ENCODE measurements at places on chromosomes 5 and 9.
A peak's percentile ranks its signal among the peaks of the same experiment; 100 is the strongest.

GRCh38 chr9:99437145-99437544 is 215.1 kb downstream of the SEC61B start:
- DNase-seq: no peak

GRCh38 chr5:14469551-14470377 is 111.8 kb upstream of the OTULINL start:
- no peak for DNase-seq

DNA sequence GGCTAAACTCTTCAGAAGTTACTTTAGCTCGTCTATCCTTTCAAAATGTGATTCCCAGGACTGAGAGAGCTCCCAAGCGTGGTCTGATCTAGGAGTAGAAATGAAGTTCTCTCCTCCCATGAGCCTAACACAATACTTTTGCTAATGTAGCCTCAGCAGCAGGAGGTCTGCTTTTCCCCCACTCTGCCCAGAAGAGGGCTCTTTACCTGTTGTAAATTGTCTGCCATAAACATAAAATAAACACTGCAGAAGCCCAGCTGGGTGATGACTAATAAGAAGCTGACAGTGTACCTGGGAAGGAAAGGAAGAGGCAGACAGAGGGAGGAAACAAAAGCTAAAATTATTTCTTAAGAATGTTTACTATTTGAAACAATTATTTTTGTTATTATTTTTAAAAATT is 15.4 kb downstream of the SLC36A3 start:
- no peak for DNase-seq

GRCh38 chr9:8917956-8918739 is 1118.6 kb upstream of the DMAC1 start:
- no peak for DNase-seq

GRCh38 chr5:140041492-140042392 is 1.4 kb downstream of the NRG2 start:
- DNase-seq: no peak

- no peak for DNase-seq
Observed at GRCh38 chr9:37410354-37410861, 12.1 kb upstream of the GRHPR start.

GRCh38 chr9:137317021-137317717 is 15.1 kb upstream of the NRARP start:
- no peak for DNase-seq

- DNase-seq: no peak
Observed at GRCh38 chr5:76500633-76501393, 97.7 kb downstream of the IQGAP2 start.

GRCh38 chr5:61334868-61335615 is 3.0 kb downstream of the ZSWIM6 start:
- DNase-seq: no peak

DNA sequence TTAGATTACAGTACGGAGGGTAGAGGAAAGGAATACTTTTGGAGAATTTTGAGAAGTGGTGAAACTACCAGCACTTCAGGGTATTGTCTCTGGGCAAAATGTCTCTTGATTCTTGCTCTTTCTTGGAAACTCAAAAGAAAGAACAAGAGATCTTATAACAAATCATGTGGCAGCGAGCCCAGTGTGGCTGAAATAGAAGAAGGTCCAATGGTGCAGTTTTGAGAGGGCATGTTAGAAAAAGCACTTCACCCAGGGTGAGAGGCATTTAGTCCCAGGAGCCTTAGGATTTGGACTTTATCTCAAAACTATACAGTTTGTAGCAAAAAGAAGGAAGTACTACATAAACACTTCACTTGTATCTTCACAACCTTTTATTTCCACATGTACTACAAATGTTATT is 39.4 kb downstream of the NNT start:
- DNase-seq: no peak

- no peak for DNase-seq
Observed at GRCh38 chr5:150209099-150209635, 19.3 kb downstream of the SLC6A7 start.

GRCh38 chr9:96487949-96488348 is 38.0 kb downstream of the HABP4 start:
- no peak for DNase-seq

GRCh38 chr5:5419291-5420210 is 2.9 kb upstream of the ICE1 start:
- DNase-seq: no peak

GRCh38 chr9:135248111-135248510 is 160.6 kb downstream of the OLFM1 start:
- no peak for DNase-seq

DNA sequence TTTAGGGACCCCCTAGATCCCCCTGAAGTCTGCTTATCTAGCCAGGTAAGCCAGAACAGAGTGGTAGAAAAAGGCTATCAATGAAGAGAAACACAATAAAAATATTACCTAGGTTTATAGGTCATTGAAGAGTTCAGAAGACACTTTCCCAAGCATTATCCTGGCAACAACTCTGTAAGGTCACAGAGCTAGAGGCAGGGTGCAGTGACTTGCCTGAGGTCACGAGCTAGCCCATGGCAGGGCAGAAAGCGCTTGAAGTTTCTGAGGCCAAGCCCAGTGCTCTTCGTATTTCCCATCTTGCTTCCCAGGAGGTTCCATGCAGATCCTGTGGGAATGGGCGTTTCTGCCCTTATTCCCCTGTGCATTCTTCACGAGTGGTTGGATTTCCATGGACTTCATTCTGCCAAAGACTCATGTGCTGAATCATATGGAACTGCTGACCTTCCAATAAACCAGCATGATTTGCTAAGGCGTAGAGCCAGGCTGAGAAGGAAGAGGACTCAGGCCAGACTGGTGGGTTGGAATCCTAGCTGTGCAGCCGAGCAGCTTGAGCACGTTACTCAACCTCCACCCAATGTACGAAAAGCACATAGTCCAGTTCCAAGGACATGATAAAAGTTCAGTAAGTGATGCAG is 22.1 kb downstream of the TRMO start:
- no peak for DNase-seq

- DNase-seq: peak; percentile 8
Observed at GRCh38 chr5:74579215-74579614, 61.3 kb downstream of the ENC1 start.

DNA sequence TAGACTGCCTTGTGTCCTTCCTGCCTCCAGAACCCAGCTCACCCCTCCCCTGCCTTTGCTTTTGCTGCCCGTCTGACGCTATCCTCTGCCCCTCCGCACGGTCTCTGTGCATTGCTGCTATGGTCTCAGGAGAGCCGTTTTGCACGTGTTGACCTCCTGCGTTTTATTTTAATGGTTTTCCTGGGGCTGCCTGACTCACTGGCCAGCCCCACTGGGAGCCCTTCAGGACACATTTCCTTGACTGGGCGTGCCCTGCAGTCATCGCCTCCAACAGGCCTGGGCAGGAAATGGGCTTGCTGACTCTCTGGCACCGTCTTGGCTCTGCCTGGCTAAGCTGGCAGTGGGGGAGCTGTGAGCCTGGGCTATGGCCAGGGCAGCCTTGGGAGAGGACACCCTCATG is 17.9 kb upstream of the ASS1 start:
- no peak for DNase-seq

GRCh38 chr9:112166176-112167140 is 8.6 kb downstream of the SUSD1 start:
- DNase-seq: no peak

DNA sequence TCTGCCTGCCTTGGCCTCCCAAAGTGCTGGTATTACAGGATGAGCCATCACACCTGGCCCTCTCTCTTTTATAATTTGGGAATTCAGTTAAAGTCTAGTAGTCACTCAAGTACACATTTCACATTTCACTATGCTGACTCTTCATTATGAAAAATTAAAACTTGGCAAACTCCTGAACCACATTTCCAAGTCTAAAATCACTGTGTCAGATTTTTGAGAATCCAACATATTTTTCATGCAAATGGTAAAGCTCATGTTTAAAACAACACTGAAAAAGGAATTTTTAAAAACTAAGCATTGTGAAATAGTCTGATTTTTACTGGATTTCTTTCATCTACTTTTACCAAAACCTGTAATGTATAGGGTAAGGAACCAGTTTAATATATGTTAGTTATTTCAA is 92.3 kb downstream of the SVEP1 start:
- DNase-seq: no peak

- no peak for DNase-seq
Observed at GRCh38 chr5:65338606-65339151, 143.0 kb downstream of the ADAMTS6 start.
